ENCODE measurements at places on chromosomes 2 and 18. TPM values are rescaled to one million over a fixed set of nuclear protein-coding genes. Genes with fewer than 3 reads are reported as not detected.
A peak's percentile ranks its signal among the peaks of the same experiment; 100 is the strongest.

GRCh38 chr2:99216096-99216495 lies 35.1 kb downstream of the MRPL30 start:
- DNase-seq: no peak

The VAMP5 gene
- 35.6 TPM for total RNA-seq

GRCh38 chr2:24620936-24621335 lies 129.9 kb downstream of the NCOA1 start:
- DNase-seq: no peak

DNA sequence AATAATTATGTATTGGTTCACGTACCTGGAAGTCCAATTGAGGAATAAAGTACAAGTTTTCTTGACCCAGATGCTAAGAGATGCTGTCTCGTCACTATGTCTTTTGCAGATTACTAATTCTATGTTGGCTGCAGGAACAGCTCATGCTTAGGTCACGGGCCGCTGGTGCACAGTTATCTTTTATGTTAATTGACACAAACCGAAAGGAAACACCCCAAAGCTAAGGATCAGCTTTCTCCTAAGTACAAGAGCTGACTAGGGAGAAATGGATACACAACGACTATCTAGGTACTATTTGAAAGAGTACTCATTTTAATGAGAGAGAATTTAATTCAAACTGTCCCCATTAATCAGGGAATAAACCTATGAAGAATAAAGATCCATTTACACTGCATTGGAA lies 217.7 kb upstream of the SLC35G4 start:
- no peak for DNase-seq

The ARHGEF33 gene
- 0.71 TPM for total RNA-seq

The MREG gene
- total RNA-seq: 0.91 TPM

The CNGA3 gene
- 13.7 TPM for total RNA-seq

The ITGAV gene
- total RNA-seq: 99.0 TPM

- DNase-seq: no peak
Observed at GRCh38 chr2:190950566-190950991, 63.4 kb downstream of the STAT1 start.

GRCh38 chr2:138503087-138503442 lies 1.5 kb downstream of the SPOPL start:
- no peak for DNase-seq

The STK11IP gene
- total RNA-seq: 15.4 TPM

DNA sequence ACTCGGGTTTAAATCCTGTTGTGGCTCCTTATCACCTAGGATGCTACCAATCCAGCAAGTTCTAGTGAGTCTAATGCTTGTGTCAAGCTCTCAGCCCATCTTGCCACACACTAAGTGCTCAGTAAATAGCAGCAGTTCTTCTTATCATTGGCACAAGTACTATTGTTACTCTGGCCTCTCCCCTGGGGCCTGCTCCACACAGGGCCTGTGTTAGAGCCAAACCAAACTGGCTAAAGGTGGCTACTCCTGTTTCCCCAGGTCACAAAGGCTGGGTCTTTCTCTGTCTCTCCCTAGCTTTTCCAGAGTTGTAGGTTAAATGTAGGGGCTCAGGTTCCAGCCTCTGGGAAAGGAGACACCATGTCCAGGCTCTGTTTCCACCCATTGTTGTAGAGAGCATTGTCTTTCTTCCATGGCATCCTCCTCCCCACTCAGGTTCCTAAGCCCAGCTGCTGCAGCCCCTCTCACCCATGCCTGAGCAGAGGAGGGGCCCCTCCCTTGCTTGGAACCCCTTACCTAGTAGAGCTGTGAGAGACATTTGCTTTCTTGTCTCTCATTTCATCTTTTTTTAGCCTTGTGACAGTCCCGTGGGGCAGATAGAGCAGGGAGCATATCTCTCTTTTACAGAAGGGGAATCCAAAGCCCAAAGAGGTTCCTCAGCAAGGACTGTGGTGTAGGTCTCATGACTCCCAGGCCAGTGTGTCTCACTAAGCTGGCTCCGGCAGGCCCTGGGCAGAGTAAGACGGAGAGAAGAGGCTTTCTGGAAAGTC lies 56.4 kb upstream of the OTOF start:
- DNase-seq: no peak

The KRTCAP3 gene
- not detected for total RNA-seq

DNA sequence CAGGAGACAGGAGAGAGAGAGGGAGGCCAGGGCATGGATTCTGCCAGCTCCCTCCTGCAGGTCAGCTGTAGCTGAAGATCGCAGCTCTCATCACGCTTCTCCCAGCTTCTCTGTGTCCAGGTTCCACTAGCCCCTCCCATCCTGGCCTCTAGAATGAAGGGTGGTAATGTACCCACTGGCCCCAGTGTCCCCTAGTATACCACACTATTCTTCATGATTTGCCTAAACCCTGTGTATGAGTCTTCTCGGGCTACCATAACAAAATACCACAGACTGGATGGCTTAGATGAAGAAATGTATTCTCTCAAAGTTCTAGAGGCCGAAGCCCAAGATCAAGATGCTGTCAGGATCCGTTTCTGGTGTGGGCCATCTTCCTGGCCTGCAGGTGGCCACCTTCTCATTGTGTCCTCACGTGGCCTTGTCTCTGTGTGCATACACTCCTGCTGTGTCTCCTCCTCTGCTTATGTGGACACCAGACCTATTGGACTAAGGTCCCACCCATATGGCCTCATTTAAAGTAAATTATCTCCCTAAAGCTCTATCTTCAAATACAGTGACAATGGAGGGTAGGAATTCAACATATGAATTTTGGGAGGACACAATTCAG lies 77.3 kb downstream of the TNFRSF11A start:
- no peak for DNase-seq

- DNase-seq: no peak
Observed at GRCh38 chr2:119730671-119731177, 29.0 kb upstream of the PTPN4 start.

DNA sequence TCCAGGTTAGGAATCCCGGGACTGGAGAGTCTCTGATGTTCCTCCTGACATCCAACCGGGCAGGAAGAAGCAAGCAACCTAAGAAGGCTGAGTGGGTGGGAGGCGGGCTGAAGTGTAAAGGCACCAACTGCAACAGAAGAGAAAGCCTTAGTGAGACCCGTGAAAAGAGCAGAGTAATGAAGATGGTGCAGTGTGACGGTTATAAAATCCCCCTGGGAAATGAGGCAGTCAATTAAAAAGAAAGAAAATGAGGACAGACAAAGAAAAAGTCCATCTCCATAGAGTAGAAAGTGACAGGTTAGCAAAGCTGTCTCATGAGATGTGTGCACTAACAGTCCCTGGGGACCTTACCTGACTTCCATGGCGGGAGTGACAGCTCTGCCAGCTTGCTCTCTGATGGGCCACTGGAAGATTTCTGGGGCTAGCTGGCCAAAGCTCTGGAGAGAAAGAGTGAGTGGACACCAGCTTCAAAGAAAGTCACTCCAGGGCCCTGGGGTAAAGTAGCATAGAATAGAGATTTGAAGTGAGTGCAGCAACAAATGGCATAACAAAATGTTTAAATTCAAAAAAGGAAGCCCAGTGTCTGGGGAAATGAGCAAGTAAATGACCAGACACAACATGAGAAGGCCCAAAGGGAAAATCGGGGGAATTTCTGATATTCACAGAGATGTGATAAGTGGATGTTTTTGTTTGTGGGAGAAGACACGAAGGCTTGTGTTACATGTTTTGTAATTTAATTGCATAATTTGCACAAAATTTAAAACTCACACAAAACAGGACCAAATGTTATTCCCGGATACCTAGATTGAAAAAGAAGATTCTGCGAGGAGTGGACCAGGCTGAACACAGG lies 44.1 kb upstream of the IGFBP2 start:
- no peak for DNase-seq

GRCh38 chr2:179768765-179769164 lies 92.6 kb downstream of the ZNF385B start:
- DNase-seq: no peak

The SUMO1 gene
- total RNA-seq: 54.6 TPM

- no peak for DNase-seq
Observed at GRCh38 chr2:113240150-113240914, 38.4 kb downstream of the PAX8 start.

GRCh38 chr18:13320096-13320495 lies 101.5 kb downstream of the LDLRAD4 start:
- DNase-seq: no peak

The STON1 gene
- 135 TPM for total RNA-seq

DNA sequence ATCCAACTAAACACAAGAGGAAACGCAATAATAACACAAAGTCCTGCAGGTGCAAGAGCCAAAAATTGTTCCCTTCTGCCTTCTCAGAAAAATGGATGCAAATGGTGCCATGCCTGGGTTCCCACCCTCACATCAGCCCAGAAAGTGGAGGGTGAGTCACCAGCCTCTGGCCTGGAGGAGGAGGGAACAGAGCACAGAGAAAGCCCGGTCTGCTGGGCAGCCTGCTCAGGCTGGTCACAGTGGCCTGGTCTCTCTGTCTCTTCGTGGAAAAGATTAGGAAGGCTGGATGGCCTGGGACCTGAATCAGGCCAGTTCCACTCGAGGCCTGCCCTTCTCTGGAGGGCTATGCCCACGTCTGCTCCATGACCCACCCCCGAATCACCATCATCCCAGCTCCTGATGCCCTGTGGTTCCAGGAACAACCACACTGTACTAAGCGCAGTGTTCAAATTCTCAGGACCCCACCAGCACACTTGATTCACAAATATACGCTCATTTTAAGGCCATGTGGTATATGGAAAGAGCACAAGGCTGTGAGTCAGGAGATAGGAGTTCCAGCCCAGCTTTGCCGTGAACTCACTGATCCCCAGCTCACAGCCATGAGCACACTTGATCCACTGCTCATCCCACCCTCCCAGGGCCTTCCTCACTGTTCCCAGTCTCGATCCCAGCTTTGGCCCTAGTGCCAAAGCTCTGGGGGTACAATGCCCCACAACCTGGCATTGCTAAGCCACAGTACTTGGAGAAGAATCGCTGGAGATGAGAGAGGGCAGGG lies 82.1 kb downstream of the ZBTB7C start:
- no peak for DNase-seq

The POTEC gene
- total RNA-seq: not detected

The ANKRD29 gene
- total RNA-seq: 7.8 TPM

GRCh38 chr2:153864022-153864421 lies 7.7 kb upstream of the GALNT13 start:
- no peak for DNase-seq

DNA sequence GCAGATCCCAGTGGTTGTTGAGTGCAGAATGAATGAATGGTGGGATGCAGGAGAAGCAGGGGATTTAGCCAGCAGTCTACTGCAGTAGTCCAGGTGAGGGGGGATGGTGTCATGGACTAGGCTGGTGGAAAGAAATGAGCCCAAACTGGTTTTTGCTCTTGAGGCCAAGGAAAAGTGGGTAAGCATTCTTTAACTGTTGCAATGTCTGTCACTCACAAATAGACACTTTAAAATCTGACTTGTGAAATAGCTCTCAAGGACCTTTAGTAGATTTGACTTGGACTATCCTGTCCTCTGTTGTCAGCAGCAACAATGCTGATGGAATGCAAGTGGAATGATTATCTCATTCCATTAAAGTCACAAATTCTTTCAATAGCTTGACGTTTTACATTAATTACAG lies 37.5 kb upstream of the STK17B start:
- DNase-seq: no peak

GRCh38 chr18:61883547-61883946 lies 9.3 kb downstream of the RNF152 start:
- DNase-seq: no peak

The DOK1 gene
- total RNA-seq: 26.5 TPM

DNA sequence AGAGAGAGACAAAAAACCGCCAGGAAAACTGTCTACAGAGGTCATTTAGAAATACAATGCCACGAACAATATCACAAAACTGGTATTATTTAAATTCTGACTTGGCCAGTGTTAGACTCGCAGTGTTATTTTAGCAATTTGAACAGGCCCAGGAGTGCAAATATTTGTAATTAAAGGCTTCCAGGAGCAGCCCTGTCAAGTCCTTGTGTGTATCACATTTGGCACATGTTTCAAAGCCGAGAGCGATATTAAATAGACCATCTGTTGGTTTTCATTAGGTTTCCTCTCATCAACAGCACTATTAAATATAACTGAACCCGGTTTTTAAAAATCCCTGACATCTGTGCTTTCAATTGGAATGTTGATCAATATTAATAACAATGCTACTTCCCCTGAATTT lies 656.9 kb downstream of the TSN start:
- DNase-seq: no peak

- peak; percentile 74 for DNase-seq
Observed at GRCh38 chr2:68807821-68808266, 63.4 kb downstream of the BMP10 start.

DNA sequence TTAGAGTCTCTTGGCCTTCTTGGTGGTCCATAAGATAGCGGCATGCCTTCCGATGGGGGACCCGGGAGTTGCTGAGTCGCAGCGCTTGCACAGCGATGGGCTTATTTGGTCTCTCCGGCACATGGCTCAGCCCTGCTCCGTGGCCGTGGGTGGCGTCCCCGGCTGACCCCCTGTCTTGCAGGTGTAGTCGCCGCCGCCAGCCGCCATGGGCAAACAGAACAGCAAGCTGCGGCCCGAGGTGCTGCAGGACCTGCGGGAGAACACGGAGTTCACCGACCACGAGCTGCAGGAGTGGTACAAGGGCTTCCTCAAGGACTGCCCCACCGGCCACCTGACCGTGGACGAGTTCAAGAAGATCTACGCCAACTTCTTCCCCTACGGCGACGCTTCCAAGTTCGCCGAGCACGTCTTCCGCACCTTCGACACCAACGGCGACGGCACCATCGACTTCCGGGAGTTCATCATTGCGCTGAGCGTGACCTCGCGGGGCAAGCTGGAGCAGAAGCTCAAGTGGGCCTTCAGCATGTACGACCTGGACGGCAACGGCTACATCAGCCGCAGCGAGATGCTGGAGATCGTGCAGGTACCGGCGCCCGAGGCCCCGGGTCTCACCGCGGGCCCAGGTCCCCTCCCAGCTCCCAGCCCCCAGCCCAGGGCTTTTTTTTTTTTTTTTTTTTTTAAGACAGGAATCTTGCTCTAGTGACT lies 28.4 kb downstream of the ODC1 start:
- no peak for DNase-seq

The TLX2 gene
- 0.99 TPM for total RNA-seq

DNA sequence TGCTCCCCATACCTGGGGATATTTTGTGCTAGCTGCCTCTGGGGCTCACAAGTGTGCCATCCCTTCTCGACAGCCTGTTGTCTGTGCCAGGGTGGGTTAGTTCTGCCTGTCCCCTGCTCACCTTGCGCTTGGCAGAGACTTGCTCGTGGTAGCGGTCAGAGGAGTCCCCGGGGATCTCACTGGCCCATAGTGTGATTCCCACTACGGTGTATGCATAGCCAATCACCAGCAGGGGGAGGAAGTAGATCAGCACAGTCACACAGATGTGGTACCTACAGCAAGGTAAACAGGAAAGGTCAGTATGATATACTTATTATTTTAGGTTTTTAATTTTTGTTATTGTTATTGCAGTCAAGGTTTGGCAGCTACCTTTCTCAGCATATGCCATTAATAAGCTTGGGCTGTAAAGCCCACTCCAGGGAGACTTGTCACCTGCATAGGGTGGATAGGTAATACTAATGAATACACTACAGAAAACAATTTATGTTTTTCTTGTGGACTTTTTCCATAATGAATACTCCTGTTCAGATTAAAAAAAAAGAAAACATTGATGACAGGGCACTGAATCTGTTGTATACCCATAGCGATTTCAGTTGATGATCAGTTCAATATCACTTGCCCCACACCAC lies 95.2 kb downstream of the POLE4 start:
- no peak for DNase-seq

- peak; percentile 66 for DNase-seq
Observed at GRCh38 chr2:200613692-200614091, 27.9 kb downstream of the AOX1 start.
